SK-N-SH treated with all-trans-retinoic acid at 6 μM for 48 hours (cell line): ENCODE measurements at places on chromosomes 13 and 19.

GRCh38 chr13:110305544-110305943 lies 1.4 kb downstream of the COL4A1 start:
- ATAC-seq: no peak

DNA sequence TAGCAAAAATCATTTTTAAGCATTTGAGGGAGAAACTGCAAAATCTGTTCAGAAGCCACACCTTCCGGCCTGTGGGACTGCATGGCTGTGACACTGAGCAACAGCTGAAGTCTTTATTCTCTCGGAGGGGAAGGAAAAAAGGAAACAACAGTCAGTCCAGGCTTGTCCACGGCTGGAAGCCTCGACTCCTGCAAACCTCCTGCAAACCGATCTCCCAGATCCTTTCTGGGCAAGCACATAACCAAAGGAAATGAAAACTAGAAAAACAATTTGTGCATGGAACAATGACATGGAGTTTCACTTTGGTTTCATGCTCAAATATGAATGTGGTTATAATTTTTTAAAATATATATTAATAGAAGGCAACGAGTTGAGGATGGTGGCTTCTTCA lies 1.0 kb downstream of the COL4A1 start:
- ATAC-seq: peak; percentile 11; the same call in 1 of the 3 replicates

- ATAC-seq: no peak
Observed at GRCh38 chr19:7645163-7645562, 8.3 kb downstream of the STXBP2 start.

- ATAC-seq: peak; percentile 77
Observed at GRCh38 chr13:86906127-86906874, 764.9 kb upstream of the SLITRK5 start.

- peak; percentile 71 for ATAC-seq
Observed at GRCh38 chr19:8615813-8616596, 5.5 kb upstream of the ADAMTS10 start.

GRCh38 chr19:40659566-40659965 lies 30.9 kb downstream of the NUMBL start:
- no peak for ATAC-seq

DNA sequence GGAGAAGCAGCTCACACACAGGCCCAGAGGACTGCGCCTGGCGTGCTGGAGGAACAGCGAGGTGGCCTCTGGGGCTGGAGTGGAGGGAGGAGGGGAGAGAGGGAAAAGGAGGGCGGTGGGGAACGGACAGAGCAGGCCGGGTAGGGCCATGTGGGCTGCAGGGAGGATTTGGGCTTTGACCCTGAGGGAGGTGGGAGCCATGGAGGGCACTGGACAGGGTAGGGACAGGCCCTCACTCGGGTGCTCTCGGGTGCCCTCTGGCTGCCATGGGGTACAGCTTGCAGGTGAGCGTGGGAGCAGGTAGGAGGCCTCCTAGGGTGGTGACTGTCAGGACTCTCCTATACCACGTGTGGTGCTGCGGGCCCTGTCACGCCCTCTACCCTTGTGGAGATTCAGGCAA lies 22.8 kb downstream of the PLIN4 start:
- ATAC-seq: no peak

DNA sequence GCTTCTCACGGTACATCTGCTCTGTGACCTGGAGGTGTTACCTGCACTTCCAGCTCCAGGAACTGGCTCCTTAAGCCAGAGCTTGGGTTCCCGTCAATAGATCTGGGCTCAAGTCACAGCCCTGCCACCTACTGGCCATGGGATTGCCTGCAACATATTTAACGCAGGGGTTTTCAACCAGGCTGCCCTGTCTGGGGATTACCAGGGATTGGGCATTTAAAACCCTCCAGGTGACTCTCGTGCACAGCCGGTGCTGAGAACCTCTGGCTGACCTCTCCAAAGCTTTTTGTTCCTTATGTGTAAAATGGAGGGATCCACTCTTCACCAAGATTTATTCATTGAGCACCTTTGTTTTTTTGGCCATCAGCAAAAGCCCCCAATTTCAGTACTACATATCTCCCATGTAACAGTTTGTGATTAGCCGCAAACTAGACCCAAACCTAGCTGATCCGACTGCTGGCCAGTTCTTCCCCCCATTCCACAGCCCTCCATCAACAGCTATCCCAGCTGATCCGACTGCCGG lies 76.6 kb upstream of the STK24 start:
- ATAC-seq: peak; percentile 98

- ATAC-seq: peak; percentile 7
Observed at GRCh38 chr19:15249972-15250639, 17.9 kb upstream of the EPHX3 start.

DNA sequence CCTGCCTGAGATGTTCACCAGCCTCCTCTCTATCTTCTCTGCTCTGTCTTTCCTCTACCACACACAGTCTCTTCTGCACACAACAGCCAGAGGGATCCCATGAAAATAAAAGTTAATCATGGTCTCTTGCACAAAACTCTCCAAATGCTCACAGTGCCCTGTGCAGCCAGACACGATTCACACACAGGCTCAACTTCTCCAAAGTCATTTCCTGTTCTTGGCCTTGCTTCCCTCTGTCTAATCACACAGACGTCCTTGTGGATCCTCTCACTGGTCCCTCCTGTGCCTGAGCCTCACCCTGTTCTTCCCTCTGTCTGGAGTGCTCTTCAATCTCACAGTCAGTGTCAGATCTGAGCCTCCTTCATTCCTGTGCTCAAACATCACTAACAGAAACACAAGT lies 7.8 kb downstream of the SIGLEC12 start:
- no peak for ATAC-seq

DNA sequence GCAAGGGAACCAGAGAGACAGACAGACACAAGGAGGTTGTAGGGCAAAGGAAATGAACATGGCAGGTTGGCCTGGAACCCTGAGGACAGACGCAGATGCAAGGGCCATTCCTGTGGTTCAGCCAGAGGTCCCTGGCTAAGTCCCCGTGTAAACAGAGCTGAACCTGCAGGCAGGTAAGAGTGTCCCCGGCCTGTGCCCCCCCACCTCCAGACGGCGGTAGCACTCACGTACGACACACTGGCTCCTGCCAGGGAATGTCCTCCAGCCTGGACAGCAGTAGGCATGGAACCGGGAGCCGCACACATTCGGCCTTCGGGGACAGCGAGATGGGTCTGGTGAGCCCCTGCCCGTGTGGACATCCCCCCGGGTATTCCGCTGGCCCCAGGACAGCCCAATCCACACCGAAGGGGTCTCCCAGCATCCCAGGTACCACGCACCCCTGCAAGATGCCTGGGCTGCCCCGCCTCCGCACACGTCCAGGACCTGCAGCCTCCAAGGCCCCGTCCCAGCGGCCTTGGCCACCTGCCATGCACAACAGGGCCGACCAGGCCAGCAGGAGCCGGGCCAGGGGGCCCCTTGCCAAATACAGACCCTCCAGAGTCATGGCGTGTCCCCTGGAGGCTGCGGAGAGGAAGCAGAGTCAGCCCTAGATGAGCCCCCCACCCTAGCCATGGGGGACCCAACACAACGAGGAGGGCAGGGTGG lies 2.4 kb downstream of the FBN3 start:
- no peak for ATAC-seq

DNA sequence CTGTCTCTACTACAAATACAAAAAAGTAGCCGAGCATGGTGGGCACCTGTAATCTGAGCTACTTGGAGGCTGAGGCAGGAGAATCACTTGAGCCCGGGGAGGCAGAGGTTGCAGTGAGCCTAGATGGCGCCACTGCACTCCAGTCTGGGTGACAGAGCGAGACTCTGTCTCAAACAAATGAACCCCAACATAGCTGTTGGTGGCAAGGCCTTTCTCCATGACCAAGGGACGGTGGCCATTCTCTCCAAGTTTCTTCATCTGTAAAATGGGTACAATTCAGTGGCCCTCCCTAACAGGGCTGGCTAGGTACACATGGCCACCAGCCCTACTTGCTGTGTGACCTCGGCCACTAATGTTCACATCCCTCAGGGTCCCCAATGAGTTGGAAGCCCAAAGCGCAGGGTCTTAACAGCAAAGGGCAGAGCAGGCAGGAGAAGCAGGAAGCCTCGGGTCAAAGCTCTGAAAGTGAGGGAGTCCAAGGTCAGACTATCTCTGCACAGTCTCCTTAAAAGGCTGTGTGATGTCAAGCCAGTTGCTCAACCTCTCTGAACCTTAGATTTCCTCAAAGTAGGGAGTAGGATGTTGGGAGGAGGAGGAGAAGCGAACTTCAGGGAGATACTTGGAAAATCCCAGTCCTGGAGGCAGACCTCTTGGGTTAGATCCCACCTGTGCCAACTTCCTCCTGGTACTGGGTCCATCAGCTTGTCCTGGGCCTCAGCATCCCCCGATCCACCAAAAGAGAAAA lies 2.7 kb downstream of the JUND start:
- no peak for ATAC-seq

GRCh38 chr19:56751078-56751489 lies 79.5 kb upstream of the ZNF835 start:
- no peak for ATAC-seq

GRCh38 chr19:49691243-49692146 lies 579 bp downstream of the CPT1C start:
- peak; percentile 60 for ATAC-seq

DNA sequence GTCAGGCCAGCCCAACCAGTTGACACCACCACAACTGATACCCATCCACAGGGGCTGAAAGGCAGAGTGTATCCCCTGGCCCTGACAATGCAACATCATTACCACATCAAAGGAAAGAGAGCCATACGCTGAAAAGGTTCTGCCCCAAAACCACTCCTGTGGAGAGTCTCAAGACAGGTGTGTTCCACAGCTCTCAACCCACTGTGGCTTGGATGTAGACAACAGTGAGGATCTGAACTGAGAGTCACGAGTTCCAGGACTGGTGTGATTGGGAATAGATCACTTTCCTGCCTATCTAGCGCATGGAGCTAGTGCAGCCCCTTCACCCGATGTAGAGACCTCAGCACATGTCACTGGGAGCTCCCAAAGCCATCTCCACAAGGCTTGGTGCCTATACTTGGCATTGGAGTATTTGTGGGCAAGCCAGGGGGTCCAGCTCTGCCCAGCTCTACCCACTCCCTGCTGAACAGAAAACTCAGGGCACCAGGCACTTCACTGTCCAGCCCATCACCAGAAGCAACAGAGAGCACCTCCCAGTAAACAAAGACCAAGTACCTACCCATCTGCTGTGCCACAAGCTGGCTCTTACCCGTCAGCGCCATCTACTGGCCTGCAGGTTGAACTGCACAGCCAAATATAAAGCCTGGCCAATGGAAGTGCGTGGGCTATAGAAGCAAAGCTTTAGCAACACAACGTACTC lies 579.5 kb downstream of the UQCRFS1 start:
- ATAC-seq: peak; percentile 75

DNA sequence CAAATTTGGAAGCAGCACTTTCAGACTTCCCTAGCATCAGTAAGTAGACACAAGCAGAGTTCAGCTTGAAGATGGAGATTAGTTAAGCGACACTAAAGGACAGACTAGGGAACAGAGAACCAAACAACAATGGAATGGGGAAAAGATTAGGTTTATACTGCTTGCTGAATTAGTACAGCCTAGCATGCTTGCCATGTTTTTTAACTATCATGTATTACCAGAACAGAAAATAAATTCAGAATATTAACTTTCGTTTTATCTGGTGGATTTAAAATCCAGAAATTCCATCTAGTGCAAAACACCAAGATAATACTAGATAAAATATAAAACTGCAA lies 451.5 kb upstream of the SLC10A2 start:
- no peak for ATAC-seq

- ATAC-seq: no peak
Observed at GRCh38 chr13:96858133-96858826, 136.0 kb downstream of the OXGR1 start.

DNA sequence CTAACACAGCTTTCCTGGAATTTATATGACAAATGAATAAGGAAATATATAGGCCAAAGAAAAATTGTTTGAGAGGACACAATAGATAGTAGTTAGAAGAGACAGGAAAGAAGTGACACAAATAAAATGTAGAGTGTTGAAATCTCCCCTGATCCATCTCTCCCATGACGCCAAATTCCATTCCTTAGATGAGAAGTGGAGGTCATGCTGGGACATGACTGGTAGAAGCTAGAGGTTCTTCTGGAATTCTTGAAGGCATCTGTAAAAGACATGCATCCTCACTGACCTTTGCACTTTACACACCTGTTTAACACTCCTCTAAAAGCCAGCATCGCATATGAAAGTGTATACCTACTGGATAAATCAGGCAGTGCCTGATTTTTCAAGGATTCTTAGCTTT lies 67.8 kb downstream of the DGKH start:
- ATAC-seq: no peak

DNA sequence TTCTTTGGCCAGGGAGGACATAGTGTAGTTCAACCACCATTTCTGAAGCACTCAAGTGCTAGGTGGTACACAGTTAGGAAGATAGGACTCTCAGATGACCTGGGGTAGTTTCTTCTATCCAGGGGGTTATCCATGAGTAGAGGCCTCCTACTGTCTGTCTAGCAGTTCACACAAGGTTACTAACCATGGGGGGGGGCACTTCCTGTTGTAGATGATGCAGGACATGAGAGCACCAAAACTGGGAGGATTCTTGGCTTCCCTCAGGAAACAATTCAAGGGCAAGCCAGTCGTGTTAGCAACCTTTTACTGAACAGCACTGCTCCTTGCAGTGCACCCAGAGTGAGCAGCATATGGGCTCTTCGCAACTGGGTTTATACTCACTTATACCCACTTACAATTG lies 8.9 kb upstream of the TPP2 start:
- no peak for ATAC-seq

DNA sequence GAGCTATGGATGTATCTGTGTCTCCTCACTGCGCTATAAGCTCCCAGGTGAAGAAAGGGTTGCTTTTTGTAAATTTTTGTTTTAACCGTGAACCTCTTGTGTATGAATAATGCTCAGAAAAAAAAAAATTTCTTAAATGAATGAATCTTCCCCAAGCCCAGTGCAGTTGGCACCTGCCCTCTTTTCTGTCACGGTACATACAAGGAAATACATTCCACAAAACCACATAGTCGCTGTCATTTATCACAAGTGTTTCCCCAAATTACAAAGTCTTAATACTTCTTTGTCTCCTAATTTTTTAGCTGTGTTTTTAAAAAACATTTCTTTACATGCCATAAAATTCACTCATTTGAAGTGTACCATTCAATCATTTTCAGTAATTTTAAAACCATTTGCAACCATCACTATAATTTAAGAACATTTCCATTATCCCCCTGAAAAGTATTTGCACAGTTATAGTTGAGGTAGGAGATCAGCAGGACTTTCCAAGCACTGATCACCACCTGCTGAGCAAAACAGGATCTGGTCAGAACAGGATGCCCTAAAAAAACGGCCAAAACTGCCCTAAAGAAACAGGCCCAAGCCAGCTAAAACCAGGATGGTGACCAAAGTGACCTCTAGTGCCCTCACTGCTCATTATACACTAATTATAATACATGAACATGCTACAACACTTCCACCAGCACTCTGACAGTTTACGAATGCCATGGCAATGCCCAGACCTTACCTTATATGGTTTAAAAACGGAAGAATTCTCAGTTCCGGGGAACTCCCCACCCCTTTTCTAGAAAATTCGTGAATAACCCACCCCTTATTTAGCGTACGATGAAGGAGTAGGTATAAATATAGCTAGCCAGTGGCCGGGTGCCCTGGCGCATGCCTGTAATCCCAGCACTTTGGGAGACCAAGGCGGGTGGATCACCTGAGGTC lies 1.3 kb upstream of the TEX30 start:
- ATAC-seq: no peak

GRCh38 chr19:5642204-5642603 lies 19.3 kb downstream of the SAFB start:
- ATAC-seq: no peak
